HFFc6 (cell line): ENCODE measurements at places on chromosomes 11 and 22. TPM values are rescaled to one million over a fixed set of nuclear protein-coding genes. Genes with fewer than 3 reads are reported as not detected.

DNA sequence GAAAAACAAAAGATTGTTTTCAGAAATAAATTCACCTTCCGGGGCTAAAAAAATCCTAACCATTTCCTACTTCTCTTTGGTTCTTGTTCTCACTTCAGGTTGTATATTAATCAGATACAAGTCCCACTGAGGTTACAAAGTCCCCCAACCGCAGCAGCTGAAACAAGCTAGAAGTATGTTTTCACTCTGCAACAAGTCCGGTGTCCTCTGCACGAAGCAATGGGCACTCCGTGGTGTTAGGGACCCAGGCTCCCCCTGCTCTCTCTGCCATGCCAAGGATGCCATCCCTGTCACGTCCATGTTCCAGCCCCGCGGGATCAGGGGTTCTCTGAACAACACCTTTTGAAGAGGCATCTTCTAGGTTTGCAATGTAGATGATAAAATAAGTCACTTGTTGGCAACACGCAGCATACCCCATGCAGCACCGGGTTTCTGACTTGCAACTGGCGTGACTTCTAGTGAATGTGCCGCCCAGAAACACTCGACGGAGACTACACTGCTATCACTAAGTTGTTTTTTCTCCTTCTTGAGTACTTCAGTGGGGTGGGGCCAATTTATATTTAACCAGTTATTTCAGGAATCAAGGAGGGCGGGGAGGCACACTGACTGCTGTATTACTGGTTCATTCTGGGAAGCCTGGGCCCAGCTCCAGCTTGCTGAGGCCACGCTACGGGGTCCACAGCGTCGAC, 25.4 kb upstream of the GSTP1 start:
- H3K27ac ChIP-seq, result no peak overlapping the region
- no peaks in the 10 kb centered on the region for H3K36me3 ChIP-seq
- peaks cover 19% of the 10 kb centered on the region for H3K4me1 ChIP-seq
- DNase-seq, result no peak
- H3K4me3 ChIP-seq, result no peak overlapping the region

GRCh38 chr11:20058749-20059458, 101.4 kb downstream of the DBX1 start:
- H3K36me3 ChIP-seq, result peaks cover 34% of the 10 kb centered on the region
- no peak overlapping the region for H3K27ac ChIP-seq
- H3K27me3 ChIP-seq, result no peaks in the 10 kb centered on the region; the same call in 1 of the 2 replicates
- peak; percentile 12 for DNase-seq

- DNase-seq, result no peak
- H3K27ac ChIP-seq, result no peak overlapping the region
- peaks cover 5% of the 10 kb centered on the region; the same call in 1 of the 2 replicates for H3K36me3 ChIP-seq
- no peaks in the 10 kb centered on the region for H3K27me3 ChIP-seq
- no peak overlapping the region for H3K4me3 ChIP-seq
These were observed 755.6 kb upstream of the ANO3 start for GRCh38 chr11:25576320-25576719.

DNA sequence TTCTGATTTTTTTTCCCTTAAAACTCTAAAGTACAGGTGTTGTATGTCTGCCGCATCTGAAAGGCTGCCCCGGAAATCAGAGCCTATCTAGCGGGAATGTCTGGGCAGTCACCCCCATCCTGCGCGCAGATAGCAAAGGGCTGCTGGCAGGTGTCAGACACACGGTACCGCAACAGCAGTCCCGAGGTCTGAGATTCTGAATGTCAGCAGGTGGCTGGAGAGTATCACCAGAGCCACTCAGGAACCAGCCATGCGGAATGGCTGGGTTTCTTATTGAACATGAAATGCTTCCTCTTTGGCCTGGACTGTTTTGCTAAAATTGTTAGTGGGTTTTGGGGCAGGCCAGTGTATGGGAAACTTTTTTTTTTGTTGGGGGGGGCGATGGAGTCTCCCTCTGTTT, 53.3 kb downstream of the CERK start:
- H3K36me3 ChIP-seq, result peaks cover 15% of the 10 kb centered on the region; the same call in 1 of the 2 replicates
- H3K27me3 ChIP-seq, result peaks cover 5% of the 10 kb centered on the region
- no peak overlapping the region for H3K27ac ChIP-seq
- no peaks in the 10 kb centered on the region for H3K4me1 ChIP-seq
- H3K4me3 ChIP-seq, result no peak overlapping the region
- no peak for DNase-seq

GRCh38 chr11:16962146-16962545, 52.1 kb downstream of the PLEKHA7 start:
- no peaks in the 10 kb centered on the region for H3K36me3 ChIP-seq
- no peak overlapping the region for H3K27ac ChIP-seq
- H3K4me1 ChIP-seq, result peaks cover 5% of the 10 kb centered on the region; the same call in 1 of the 2 replicates

DNA sequence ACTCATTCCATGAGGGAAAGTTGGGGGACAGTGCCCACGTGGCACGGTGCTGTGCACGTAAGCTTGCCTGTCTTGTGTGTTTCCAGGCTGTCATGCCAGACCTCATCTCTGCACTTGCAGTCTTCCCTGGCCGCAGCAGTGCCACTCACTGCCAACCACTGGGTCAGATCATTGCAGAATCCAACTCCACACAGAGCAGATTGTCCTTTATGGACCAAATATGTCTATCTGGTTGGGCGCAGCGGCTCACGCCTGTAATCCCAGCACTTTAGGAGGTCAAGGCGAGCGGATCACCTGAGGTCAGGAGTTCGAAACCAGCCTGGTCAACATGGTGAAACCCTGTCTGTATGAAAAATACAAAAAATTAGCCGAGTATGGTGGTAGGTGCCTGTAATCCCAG, 4.4 kb upstream of the PPARA start:
- DNase-seq, result no peak
- H3K27ac ChIP-seq, result no peak overlapping the region
- H3K27me3 ChIP-seq, result peaks cover 36% of the 10 kb centered on the region
- H3K4me1 ChIP-seq, result no peaks in the 10 kb centered on the region
- H3K4me3 ChIP-seq, result no peak overlapping the region

- H3K4me1 ChIP-seq, result no peaks in the 10 kb centered on the region
- H3K27ac ChIP-seq, result no peak overlapping the region
- peaks cover 1% of the 10 kb centered on the region; the same call in 1 of the 2 replicates for H3K27me3 ChIP-seq
- no peak for DNase-seq
These were observed 15.4 kb upstream of the HYLS1 start for GRCh38 chr11:125872138-125872491.

DNA sequence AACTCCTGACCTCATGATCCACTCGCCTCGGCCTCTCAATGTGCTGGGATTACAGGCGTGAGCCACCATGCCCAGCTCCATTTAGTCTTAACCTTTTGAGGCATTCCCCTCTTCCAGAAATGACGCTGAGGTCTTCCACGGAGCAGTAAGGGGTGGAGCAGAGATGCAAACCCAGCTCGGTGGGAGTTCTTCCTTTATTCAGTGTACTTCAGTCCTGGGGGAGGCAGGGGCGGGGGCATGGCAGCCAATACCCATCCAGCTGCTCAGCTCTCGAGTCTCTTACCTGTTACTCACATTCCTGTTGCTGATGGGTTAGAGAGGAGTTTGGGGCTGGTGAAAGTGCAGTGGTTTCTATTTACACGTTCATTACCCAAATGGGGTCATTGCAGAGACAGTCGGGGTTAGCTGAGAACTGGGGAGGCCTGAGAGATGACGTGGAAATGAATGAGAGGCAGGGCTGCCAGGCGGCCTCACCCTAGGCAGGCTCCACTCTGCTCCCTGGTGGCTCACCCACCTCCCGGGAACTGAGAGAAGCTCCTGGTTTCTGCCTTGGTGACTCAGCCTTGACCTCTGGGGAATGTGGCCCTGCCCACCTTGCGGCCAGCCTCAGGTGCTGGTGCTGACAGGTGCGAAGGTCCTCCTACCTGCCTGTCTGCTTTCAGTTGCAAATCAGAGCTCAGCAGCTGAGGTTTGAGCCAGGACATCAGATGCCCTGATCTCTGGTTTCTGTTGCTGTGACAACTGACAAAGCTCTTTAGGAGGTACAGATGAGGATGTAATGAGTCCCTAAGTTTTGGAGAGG, 13.4 kb upstream of the ST14 start:
- no peak overlapping the region for H3K4me3 ChIP-seq
- peaks cover 3% of the 10 kb centered on the region; the same call in 1 of the 2 replicates for H3K27me3 ChIP-seq
- H3K27ac ChIP-seq, result peak overlapping the region; percentile 8; the same call in 1 of the 2 replicates

DNA sequence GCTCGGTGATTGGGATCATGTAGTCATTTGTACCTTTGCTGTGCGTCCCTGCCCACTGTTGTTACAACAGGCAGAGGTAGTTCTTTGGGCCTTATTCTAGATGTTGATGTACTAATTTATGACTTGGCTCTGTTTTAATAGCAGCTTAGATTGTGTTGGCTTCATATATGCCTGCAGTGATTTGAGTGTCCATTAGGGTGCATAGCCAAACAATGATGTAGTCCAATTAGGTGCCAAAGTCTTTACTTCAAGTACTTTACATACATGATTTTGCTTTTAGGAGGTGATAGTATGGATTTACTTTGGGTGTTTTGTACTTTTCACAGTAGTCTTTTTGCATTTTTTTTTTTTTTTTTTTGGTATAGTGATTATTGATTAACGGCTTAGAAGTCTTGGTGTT, 46.4 kb downstream of the PPP6R3 start:
- H3K27ac ChIP-seq, result peak overlapping the region; percentile 16; the same call in 1 of the 2 replicates
- H3K36me3 ChIP-seq, result peaks cover 3% of the 10 kb centered on the region; the same call in 1 of the 2 replicates
- H3K4me3 ChIP-seq, result no peak overlapping the region
- H3K27me3 ChIP-seq, result no peaks in the 10 kb centered on the region
- no peak for DNase-seq

DNA sequence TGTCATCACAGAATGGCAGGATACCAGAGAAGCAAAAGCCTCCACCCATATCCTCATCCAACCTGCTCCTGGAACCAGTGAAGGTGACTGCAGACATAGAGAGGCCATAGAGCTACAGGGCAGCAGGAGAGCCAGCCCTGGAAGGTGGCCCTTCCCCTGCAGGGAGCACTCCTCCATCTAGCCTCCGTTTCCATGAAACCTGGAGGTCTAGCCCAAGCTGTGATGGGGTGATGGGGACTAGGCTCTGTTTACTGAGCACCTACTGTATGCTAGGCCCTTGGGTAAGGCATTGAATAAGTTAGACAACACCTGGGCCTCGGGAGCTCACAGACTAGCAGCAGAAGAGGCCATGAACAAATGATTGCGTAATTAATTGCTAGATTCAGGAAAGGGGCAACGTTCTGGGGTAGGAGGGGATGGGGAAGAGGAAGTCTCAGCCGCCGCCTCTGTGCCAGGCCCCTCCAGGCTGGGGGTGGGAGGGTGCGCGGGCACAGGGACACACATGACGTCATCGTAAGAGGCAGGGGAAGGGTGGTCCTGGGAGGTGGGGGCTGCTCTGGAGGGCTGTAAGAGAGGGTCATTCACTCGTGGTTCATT, 784 bp upstream of the SYNGR1 start:
- no peak for DNase-seq
- peak overlapping the region; percentile 86 for H3K4me3 ChIP-seq
- H3K27me3 ChIP-seq, result peaks cover 8% of the 10 kb centered on the region
- no peaks in the 10 kb centered on the region for H3K36me3 ChIP-seq
- peak overlapping the region; percentile 61 for H3K27ac ChIP-seq

- no peak for DNase-seq
- no peaks in the 10 kb centered on the region for H3K36me3 ChIP-seq
These were observed 4.7 kb upstream of the PLEKHB1 start for GRCh38 chr11:73641668-73642067.

GRCh38 chr11:96143041-96143521, 199.9 kb downstream of the MAML2 start:
- H3K4me3 ChIP-seq, result no peak overlapping the region
- no peak for DNase-seq
- H3K36me3 ChIP-seq, result peaks cover 24% of the 10 kb centered on the region
- no peak overlapping the region for H3K27ac ChIP-seq
- no peaks in the 10 kb centered on the region for H3K27me3 ChIP-seq
- peaks cover 68% of the 10 kb centered on the region for H3K4me1 ChIP-seq

GRCh38 chr11:109362059-109362458, 59.9 kb upstream of the C11orf87 start:
- H3K27me3 ChIP-seq, result no peaks in the 10 kb centered on the region
- H3K27ac ChIP-seq, result no peak overlapping the region
- no peaks in the 10 kb centered on the region for H3K36me3 ChIP-seq
- peaks cover 22% of the 10 kb centered on the region for H3K4me1 ChIP-seq
- peak overlapping the region; percentile 48; the same call in 1 of the 2 replicates for H3K4me3 ChIP-seq

GRCh38 chr11:117423046-117423575, 95.5 kb downstream of the CEP164 start:
- no peak overlapping the region for H3K27ac ChIP-seq
- peaks cover 17% of the 10 kb centered on the region for H3K27me3 ChIP-seq
- H3K4me3 ChIP-seq, result no peak overlapping the region

DNA sequence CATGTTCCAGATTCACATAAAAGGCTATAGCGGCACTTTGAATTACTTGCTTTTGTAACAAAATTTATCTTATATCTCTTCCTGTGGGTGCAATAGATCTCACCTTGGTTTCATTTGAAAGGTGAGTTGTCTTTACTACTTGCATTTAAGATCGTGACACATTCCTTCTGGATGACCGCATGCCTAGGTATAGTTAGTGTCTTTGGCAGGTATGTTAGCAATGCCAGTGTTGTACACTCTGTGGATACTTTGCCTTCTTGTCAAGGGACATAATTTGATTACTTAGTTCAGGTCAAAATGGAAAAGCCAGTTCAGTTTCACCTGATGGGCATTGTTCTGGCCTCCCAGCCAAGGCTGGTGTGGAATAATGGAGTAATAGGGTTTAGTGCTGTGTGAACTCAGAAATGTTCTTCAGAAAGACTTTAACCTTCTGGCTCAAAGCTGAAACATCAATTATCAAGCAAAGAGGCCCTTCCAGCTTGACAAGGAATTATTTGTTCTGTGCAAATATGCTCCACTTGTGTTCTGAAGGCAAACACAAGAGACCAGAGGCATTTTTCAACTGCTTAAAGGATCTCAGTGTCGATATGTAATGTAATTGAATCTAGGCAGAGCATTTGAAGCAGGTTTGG, 64.6 kb downstream of the AMOTL1 start:
- peaks cover 59% of the 10 kb centered on the region for H3K4me1 ChIP-seq
- H3K4me3 ChIP-seq, result no peak overlapping the region
- H3K36me3 ChIP-seq, result peaks cover 42% of the 10 kb centered on the region
- H3K27ac ChIP-seq, result no peak overlapping the region; the same call in 1 of the 2 replicates

- DNase-seq, result no peak
- H3K36me3 ChIP-seq, result peaks cover 12% of the 10 kb centered on the region; the same call in 1 of the 2 replicates
These were observed 133.0 kb downstream of the BRD1 start for GRCh38 chr22:49694462-49695260.

- peak overlapping the region; percentile 50 for H3K27ac ChIP-seq
- peaks cover 7% of the 10 kb centered on the region for H3K4me1 ChIP-seq
- H3K4me3 ChIP-seq, result no peak overlapping the region
- H3K27me3 ChIP-seq, result peaks cover 2% of the 10 kb centered on the region; the same call in 1 of the 2 replicates
These were observed 134.8 kb downstream of the LARGE1 start for GRCh38 chr22:33785283-33785968.

DNA sequence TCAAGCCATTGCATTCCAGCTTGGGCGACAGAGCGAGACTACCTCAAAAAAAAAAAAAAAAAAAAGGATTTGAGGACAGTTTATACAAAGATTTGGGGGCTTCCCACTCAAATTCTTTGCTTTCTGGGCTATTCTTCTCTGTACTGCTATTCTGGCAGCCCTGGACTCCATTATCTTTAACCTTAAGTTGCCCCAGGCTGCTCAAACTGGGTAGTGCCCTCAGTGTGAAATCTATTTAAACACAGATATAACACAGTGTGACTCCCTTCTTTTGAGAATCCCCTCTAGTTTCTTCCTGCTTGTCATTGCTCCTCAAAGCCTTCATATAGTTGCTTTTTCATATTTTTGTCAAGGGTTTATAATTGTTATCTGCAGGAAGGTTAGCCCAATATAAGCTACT, 49.5 kb upstream of the WEE1 start:
- H3K36me3 ChIP-seq, result peaks cover 6% of the 10 kb centered on the region; the same call in 1 of the 2 replicates
- H3K4me1 ChIP-seq, result peaks cover 36% of the 10 kb centered on the region
- no peak overlapping the region for H3K27ac ChIP-seq

- H3K4me1 ChIP-seq, result peaks cover 57% of the 10 kb centered on the region
- H3K27me3 ChIP-seq, result peaks cover 2% of the 10 kb centered on the region
- DNase-seq, result no peak
- no peak overlapping the region for H3K4me3 ChIP-seq
- H3K36me3 ChIP-seq, result no peaks in the 10 kb centered on the region
These were observed 2.6 kb upstream of the ME3 start for GRCh38 chr11:86675017-86675416.

ESAM gene
- not detected in 3 replicates for total RNA-seq

MOGAT2 gene
- not detected in 3 replicates for total RNA-seq

MS4A6E gene
- not detected in 3 replicates for total RNA-seq

MPPED1 gene
- not detected in 3 replicates for total RNA-seq

OR4A47 gene
- not detected in 3 replicates for total RNA-seq
